ENCODE measurements at places on chromosomes 5 and 9.

DNA sequence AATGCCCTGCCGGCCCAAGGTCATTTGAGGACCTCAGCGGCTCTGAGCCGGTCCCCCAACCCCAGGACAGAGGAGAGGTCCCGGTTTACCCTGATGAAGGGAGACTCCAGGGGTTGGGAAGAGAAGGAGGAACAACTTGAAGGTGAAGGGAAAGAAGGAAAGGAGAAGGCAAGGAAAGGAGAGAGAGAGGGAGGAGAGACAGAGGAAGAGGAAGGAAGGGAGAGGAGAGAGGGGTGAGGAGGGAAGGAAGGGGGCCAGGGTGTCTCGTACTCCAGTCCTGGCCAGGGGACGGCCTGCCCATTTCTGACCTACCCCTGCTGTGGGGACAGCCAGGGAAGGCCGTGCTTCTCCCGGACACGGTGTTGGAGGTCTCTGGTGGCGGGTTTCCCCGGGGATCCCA lies 1.9 kb downstream of the PRRX2 start:
- no peak for DNase-seq

DNA sequence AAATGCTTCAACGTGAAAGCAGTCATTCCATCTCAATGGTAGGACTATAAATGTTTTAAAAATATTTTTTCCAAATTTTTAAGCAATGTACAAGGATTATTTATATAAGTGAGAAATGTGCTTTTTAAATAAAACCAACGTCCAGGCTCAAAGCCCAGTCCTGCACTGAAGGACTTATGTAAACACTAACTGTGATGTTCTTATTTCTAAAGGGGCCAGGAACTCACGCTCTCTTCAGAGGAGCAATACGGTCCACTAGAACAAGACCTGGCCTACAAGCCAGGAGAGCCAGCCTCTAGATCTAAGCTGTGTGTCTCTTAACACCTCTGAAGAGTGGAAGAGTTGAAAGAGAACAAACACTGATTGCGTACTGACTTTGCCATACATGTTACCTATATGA lies 12.1 kb downstream of the TTLL11 start:
- DNase-seq = peak; percentile 39

GRCh38 chr9:89926691-89927220 lies 321.9 kb downstream of the GADD45G start:
- peak; percentile 52 for DNase-seq

DNA sequence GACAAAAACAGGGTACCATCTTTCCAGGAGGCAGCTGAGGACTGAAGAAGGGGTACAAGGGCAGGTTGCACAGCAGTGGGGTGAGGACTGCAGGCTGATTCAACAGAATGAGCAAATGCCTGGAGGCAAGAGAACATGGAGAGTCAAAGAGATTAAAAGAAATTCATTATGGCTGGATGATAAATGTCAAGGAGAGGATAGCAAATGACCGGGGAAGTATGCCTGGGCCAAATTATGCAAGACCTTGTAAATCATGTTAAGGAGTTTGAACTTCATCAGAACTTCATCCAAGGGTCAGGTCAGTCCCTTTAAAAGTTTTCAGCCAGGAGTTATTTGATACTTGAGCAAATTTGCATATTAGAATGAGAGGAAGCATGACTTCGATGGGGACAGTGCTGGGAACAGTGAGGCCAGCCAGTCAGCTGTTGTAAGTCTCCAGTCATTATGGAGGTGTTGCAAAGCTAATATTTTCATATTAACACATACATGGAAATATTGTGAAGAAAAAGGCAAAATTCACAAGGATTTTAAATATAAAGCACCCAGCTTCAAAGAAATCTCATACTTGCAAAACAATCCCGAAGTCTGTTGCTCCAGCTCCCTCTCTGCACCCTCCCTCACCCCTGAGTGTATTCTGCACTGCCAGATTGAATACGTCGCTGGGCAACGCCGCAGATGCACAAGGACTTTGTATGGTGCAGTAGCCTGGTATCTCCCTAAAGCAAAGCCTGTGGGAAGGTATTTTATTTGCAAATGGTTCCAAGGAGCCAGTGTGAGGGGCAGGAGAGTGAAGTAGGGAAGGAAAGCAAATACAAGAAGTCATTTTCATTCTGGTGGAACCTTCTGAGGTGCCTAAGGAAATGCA lies 509.8 kb upstream of the TLE4 start:
- no peak for DNase-seq

DNA sequence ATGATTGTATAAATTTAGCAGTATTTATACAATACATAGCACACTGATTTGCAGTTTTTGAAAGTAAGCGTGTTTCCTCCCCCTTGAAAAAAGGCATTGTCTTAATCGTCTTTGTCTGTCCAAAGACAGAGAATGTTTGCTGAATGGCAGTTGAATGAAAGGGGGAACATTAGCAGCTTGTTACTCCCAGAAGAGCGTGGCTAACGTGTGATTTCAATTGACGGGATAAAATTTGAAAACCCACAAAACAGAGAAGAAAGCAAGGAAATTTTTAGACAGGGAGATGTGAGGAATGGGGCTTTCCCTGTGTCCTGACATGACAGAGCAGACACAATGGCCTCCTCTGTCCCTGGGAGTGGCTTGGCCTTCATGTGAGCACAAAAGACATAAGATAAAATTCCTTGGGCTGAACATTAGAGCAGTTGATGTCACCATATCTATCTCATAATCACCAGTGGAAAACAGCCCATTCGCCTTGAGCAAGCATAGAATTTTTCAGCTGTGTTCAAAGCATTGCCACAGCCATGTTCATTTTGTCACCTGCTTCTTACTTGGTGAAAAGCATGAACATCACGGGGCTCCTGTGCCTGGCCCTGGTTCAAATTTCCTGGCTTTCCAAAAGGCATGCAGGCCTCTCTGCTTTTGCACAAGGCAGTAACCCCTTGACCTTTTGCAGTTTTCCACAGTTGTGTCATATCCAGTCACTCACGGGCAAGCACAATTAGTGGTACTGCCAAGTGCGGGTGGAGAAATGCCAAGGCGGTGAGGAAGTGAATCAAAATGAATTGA lies 126.9 kb downstream of the TLE1 start:
- no peak for DNase-seq

DNA sequence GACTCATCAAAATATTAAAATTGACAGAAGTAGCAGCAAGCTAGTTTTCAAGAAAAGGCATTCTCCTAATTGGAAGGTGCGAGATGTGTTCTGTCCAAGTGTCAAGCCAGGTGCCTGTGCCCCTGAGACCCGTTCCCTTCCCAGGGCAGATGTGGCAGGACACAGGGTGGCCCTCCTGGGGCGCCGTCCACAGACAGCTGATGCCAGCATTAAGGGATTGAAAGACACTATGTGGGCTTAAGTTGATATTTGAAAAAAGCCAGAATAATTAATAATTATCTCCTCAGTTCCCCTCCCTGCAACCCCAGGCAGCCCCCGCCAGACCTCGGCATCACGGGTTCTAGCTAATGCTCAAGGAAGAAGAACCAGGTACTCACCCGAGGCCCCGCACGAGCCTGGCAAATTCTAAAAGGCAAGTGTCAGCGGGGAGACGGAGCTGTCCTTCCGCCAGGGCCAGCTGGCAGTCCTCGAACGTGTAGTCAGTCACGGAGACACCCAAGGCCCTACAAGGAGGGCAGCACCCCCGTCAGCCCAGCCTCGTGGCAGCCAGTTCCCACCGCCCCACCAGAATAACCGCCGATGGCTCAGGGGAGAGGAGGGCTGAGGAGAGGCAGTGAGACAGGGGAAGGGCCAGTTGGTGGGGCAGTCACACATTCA lies 29.1 kb upstream of the SLC6A3 start:
- DNase-seq = no peak

- DNase-seq = no peak
These were observed 213.1 kb downstream of the RFK start for GRCh38 chr9:76181020-76181641.

GRCh38 chr9:107749787-107750444 lies 260.3 kb upstream of the KLF4 start:
- peak; percentile 84 for DNase-seq

DNA sequence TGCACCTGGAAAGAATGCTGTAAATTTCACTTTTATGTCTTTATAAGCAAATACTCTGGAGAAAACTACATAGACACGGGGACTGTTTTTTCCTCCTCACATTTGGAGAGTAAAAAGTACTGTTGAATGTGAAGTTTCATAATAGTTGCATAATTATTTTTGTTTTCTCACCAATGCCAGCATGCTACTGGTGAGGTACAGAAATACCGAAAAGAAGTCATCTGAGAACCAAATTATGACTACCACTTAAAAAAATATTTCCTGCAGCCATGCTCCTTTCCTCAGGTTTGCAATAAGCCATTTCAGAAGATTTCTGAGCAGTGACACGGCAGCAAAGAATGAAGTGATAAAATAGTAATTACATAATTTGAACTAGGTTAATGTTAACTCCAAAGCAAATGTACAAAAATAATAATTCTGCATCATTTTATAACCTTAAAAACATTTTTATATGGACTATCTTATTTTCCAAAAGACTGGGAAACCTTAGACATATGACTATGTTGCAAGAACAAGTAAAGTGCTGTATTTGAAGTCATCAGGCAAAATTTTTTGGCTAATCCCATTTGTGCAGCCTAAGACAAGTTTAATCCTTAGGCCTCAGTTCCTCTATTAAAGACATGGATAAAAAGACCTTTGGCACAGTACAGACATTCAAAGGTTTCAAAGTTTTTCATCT lies 144.7 kb downstream of the PCSK1 start:
- no peak for DNase-seq

- no peak for DNase-seq
These were observed 96.2 kb downstream of the OLFM1 start for GRCh38 chr9:135183528-135184180.

DNA sequence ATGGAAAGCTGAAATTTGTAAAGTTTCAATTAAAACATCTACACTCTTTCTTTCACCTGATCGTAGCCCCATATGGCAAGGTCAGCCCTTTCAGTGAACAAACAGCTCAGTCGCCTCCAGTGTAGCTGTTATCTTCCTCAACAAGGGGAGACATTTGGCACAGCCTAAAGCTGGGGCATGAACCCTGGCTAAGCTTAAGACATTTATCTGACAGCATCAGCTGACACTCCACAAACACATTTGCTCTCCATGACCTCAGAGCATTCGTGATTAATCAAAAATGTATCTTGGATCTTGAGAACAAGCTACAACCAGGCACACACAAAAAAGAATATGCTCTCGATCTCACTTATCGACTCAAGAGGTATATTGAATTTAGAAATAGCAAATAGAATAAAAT lies 67.3 kb downstream of the POU5F2 start:
- no peak for DNase-seq

- DNase-seq = no peak
These were observed 116.0 kb upstream of the LPCAT1 start for GRCh38 chr5:1639757-1640156.

Data from right lung (tissue), 10 donors.